ENCODE measurements at places on chromosomes 6 and 20.

DNA sequence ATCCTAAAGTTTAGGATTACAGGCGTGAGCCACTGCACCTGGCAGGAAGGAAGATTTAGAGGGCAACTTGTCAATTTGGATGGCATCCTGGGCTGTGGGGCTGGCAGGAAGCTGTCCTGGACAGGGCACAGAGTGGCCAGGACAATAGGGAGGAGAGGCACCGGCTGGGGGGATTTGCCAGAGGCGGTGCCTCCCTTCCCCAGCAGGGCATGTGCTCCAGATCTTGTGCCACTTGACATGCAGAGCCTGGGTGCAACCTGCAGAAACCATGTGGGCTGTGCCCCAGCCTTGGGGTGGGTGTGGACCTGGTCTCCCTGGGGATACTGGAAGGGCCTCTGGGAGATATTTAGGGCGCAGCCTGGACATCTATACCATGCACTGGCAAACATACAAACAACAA, 58.6 kb upstream of the EEF1A1 start:
- DNase-seq, result no peak

GRCh38 chr20:23605867-23606651, at the start of gene CST9:
CST9 (minus strand) TSS chr20:23605917; CDS start chr20:23605864, 53 bp downstream.
- DNase-seq, result no peak

DNA sequence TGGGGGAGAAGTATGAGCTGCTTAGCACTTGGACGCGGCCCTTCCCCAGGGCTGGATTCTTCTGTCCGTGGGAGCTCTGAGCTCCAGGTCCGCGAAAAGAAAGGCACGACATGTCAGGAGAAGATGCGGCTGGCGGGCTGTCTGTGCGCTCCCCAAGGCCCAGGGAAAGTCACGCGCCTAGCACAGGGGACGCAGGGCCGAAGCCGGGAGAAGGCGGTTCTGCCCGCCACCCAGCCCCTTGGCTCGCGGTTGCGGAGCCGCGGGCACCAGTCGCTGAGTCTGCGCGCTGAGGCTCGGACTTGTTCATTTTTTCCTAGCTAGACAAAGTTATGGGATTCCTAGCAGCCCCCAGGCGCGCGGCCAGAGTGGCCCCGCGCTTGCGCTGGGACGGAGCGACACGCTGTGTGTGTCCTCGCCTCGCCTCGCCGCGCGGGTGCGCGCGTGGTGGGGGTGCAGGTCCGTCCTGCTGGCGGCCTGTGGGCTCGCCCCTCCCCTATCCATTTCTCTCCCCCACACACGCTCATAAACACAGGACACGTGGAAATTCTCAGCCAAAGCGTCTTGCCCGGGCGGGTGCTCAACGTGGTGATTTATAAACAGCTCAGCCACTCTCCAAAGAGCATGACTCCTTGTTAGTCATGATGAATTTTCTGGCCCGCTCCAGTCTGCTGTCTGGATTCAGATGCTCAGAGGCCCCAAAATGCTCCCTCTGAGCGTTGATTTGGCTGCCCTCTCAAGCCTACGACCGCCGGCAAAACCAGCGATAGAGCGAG, 1.9 kb upstream of the POU3F2 start:
- no peak for DNase-seq

DNA sequence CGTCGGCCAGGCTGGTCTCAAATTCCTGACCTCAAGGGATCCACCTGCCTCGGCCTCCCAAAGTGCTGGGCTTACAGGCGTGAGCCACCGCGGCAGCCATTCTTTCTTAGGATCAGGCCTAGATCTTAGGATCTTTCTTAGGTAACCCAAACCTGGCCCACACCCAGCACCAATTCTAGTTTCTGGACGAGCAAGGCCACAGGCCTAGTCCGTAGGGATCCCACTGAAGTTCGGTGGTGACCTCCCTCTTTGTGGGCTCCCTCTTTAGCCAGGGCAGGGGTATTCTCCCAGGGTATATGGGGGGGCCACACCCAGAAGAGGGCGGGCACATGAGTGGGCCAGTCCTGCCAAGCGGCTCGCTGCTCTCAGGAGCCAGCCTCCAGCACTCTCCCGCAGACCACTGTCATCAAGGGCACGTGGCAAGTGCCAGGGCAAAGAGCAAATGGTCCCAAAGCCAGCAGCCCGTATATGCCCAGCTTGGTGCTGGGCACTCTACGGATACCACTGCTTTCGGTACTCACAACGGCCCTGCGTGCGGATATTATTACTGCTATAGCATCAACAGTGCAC, 6.5 kb downstream of the PXDC1 start:
- no peak for DNase-seq

DNA sequence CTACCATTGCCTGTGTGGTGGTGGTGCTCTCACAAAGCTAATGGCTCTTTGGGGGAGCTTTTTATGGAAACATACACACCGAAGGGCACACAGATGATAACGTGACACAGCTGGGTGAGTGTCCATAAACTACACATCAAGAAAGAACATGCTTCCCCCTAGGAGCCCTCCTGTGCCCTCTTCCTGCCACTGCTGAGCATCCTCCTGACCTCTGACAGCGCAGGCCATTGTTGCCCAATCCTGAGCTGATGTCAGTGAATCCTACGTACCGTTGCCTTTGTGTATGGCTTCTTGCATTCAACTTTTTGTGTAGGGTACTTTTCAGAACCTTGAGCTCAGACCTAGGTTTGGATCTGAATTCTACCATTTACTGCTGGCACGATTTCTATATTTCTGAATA, 65.8 kb upstream of the SLC22A1 start:
- no peak for DNase-seq

- no peak for DNase-seq
Measured at GRCh38 chr6:160198606-160199211, 59.9 kb downstream of the SLC22A2 start.

GRCh38 chr6:53896196-53896595, 101.4 kb downstream of the LRRC1 start:
- no peak for DNase-seq

GRCh38 chr6:44797746-44798145, 410.2 kb downstream of the CDC5L start:
- DNase-seq, result no peak

- no peak for DNase-seq
Measured at GRCh38 chr20:32474009-32474716, 111.0 kb downstream of the NOL4L start.

DNA sequence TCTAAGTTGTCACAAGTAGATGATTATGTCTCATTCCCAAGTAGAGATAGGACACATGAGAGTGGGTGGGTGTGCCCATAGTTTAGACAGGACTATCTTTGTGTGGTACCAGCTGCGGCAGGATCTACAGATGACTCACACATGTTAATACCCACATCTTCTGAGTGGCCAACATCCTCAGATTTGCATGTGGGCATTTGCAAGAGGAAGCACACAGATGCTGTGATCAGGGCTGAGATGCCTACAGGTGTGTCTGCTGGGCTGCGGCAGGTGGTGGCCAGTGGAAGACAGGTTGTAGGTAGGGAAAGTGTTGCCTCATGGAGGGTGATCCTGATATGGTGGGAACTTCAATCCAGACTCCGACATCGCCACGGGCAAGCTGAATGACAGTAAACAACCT, 50.8 kb downstream of the UTRN start:
- DNase-seq, result no peak

DNA sequence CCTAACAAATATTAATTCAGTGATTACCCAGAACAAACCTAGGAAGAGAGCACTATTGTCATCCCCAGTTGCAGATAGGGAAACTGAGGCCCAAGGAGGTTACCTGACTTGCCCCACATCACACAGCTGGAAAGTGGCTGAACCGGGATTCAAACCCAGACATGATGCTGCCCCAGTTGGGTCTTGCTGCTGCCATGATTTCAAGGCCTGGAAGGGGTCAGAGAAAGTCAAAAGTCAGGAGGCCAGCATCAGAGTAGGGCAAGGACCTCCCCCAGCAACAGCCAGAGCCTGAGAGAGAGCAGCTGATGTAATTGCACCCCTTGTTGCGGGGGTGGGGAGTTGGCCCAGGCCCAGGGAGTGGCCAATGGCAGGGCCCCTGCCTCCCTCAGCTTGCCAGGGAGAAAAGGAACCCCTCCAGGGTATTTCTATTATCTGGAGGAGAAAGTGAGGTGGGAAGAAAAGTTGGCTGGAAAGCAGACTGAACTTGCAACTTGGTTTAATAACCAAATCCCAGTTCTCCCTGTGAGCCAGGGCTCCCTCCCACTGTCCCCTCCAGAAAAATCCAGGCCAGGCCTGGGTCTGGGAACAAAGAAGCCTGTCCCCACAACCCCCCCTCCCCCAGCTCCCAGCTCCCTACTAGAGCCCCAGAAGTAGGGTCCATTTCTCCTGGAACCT, 83.6 kb downstream of the MRPL14 start:
- DNase-seq, result no peak

GRCh38 chr6:63572747-63573075, 431 bp downstream of the LOC128125822 start:
- DNase-seq, result no peak

DNA sequence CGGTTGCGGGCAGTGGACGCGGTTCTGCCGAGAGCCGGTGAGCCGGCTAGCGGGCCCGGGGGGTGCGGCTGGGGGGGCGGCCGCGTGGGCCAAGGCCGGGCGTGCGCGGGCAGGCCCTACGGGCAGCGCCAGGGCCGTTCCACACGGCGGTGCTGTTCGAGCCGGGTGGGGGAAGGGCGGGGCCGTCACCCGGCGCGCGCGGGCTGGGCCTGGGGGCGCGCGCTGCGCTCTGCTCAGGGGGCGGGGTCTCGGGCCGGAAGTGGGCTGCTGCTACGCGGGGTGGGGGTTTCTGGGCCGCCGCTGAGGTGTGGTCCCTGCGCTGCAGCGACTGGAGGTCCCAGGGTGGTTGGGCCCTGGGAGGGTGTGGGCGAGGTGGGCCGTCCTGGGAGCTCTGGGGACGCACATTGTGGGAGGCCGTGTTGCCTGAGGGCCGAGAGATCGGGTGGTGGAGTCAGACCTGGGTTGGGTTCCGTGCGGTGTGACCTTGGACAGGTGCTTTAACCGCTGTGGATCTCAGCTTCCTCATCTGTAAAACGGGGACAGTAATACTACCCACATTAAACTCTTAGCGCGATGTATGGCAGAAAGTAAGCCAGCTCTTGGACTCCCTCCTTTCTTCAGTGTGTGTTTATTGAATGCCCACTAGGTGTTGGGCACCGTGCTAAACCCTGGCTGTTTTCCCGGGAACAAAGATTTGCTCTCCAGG, 391 bp downstream of the MAPRE1 start:
- DNase-seq, result peak; percentile 92

All from NCI-H1930 (cell line).